IMR-90 (cell line): ENCODE measurements at places on chromosomes 3 and 15. TPM values are rescaled to one million over a fixed set of nuclear protein-coding genes. Genes with fewer than 3 reads are reported as not detected.

The SIDT1 gene
- not detected in 2 replicates for polyA plus RNA-seq

The PPP2R3A gene
- 10.2 and 11.3 TPM in 2 replicates for polyA plus RNA-seq

The TM4SF4 gene
- polyA plus RNA-seq = 0.60 and 0.67 TPM in 2 replicates

The GPR156 gene
- polyA plus RNA-seq = 0.09 and 0.22 TPM in 2 replicates

The TMEM212 gene
- polyA plus RNA-seq = not detected in 2 replicates

The CCDC33 gene
- not detected in 2 replicates for polyA plus RNA-seq

The SLC6A6 gene
- polyA plus RNA-seq = 39.3 and 39.4 TPM in 2 replicates

DNA sequence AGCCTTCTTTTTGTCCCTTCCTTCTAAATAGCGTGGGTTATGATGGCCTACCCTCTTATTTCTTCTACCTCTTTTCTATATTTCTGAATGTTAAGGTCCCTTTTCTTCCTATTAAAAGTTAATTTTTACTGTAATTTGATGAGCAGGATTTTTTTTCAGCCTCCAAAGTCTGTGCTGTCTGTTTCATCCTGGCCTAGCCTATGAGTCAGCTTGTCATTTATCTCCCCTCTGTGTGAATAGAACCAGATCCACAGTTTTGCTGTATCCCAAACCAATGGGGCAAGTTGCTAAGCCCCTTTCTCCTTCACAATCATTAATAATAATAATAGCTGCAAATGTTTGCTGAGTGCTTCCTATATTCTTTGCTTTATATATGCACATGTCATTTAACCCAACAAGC lies 18.1 kb upstream of the C3orf38 start:
- DNase-seq = peak; percentile 35

DNA sequence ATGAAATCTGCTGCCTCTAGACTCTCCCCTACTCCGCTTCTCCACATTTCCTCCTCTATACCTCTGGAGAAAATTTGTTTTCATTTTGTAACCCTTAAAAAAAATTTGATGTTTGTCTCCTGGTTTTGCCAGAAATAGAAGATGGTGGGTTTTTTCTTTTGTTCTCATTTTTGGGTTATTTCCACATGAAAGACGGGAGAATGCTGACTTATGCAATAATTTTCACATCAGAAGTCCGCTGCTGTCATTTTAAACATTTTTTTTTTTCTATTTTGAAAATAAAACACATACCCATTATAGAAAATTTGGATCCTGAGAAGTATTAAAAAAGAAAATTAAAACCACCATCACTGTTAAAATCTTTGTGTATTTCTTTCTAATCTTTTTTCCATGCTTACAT lies 320.8 kb upstream of the NR2E3 start:
- DNase-seq = no peak

DNA sequence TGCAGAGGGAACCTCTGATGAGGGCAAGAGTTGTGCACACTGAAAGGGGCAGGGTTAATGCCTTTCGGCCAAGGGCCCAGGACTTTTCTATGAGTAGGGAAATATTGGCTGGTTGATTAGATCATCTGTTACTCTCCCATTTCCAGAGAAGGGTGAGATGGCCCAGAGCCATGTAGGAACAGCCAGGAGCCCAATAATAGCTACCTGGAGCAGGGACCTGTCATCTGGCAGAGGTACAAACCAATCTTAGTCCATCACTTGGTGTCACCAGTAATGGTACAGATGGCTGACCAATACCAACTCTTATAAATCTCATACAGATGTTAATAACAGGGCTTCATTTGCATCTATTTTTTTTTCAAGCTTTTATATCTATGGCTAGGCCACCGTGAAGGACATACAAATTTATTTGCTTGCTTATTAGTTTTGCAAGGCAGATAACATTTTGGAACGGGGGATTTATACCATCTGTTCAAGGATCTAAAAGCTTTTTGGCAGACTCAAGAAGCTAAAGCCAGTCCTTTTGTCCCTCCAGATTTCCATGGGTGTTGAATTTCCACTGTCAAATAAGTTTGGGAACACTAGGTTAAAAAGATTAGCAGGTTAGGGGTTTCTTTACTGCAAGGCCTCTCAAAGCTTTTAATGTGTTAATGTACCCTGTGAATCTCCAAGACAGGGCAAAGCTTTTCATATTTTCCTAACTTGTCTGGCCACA lies 79.3 kb downstream of the TNIK start:
- DNase-seq = no peak

DNA sequence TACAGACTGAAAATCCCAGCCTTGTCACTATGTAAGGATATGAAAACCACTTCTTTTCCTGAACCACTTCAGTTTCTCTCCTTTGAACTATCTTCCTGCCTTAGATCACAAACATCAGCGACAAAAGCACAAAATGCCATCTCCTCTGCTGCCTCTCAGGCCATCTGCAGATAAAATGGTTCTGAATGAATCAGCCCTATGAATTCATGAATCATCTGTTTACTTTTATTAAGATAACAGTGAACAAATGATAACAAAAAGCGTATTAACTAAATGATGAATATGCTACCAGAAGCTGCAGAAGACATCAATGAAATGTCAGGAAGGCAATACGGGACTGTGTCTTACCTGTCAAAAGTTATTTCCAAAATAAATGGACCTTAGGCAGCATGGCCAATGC lies 928.1 kb downstream of the ROBO1 start:
- peak; percentile 57 for DNase-seq

DNA sequence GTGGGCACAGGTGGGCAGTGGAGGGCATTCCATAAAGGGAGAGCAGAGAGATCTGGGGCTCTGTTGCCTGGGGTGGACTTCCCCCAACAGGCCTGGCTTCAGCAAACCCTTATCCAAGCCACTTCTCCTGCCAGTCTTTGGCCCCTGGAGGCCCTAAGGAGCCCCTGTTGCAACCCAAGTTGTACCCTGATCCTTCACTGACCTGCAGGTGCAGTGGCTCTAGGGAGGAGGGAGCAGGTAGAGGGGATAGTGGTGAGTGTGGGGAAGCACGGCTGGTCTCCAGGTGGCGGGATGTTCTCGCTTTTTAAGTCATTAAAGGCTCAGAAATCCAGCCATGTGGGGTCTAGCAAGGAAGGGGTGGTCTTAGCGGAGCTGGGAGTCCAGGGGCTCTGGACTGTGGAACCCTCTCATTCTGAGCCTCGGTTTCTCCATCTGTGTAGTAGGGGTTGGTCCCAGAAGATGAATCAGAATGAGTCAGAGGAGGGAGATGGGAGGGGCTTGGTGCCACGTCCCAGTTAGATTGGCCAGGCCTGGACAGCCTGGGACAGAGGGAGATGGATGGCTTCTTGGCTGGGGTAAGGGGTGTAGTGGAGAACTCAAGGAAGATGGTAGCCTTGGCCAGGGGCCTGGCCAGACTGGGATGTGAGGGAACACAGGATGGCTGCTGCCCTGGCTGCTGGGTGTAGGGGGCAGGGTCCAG lies 2.6 kb downstream of the ZBTB47 start:
- peak; percentile 45 for DNase-seq

GRCh38 chr15:97745481-97746071 lies 214.9 kb upstream of the ARRDC4 start:
- no peak for DNase-seq

DNA sequence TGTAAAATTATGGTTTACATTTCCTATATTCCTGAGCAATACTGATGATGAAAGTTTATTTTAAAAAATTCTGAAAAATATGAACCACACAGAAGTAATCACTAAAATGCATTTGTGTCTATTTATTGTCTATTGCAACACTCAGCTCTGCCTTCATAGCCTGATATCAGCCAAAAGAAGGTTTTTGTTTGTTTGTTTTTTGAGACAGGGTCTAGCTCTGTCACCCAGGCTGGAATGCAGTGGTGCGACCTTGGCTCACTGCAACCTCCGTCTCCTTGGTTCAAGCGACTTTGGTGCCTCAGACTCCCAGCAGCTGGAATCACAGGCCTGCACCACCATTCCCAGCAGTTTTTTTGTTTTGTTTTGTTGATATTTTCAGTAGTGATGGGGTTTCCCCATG lies 1560.2 kb downstream of the SI start:
- no peak for DNase-seq

GRCh38 chr3:146823622-146824021 lies 218.5 kb upstream of the PLSCR5 start:
- DNase-seq = no peak

DNA sequence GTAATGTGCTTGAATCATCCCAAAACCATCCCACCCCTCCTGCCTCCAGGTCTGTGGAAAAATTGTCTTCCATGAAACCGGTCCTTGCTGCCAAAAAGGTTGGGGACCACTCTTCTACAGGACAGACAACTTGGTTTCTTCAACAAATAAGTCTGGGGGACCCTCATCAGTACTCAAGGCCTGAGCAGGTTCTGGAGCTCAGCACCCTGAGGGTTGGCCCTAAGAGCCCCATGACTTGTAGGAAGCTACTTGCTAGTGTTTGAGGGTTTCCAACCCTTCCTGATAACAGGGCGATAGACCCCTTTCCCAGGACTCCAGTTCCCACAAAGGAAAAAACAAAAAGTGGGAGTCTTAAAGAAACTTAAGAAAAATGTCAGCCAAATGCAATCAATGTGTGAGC lies 52.9 kb upstream of the SLCO2A1 start:
- DNase-seq = no peak
